ENCODE measurements at places on chromosomes 7 and 10. TPM values are rescaled to one million over a fixed set of nuclear protein-coding genes. Genes with fewer than 3 reads are reported as not detected.

ARHGAP21 gene
- total RNA-seq, result 93.8 TPM

GRCh38 chr7:94630855-94631254, 25.1 kb downstream of the SGCE start:
- DNase-seq, result no peak

DNA sequence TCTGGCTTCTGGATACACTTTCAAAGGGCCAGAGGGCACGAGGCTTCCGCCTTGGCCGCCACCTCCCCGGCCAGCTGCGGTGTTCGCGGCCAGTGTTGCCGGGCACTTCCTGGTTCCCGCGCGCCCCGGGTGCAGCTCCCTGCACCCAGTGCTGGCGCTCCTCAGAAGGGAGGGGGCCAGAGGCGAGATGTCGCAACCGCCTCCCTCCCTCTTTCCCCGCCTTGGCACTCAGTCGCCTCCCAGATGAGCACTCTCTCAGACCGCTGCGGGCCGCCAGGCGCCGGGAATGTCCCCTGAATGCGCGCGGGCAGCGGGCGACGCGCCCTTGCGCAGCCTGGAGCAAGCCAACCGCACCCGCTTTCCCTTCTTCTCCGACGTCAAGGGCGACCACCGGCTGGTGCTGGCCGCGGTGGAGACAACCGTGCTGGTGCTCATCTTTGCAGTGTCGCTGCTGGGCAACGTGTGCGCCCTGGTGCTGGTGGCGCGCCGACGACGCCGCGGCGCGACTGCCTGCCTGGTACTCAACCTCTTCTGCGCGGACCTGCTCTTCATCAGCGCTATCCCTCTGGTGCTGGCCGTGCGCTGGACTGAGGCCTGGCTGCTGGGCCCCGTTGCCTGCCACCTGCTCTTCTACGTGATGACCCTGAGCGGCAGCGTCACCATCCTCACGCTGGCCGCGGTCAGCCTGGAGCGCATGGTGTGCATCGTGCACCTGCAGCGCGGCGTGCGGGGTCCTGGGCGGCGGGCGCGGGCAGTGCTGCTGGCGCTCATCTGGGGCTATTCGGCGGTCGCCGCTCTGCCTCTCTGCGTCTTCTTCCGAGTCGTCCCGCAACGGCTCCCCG, at the start of gene FFAR4:
Gene FFAR4, plus strand, starts transcription at position 231 of the 842 bp plus-strand sequence. Its CDS starts 56 bp downstream, at position 287.
- DNase-seq, result peak; percentile 76

GRCh38 chr10:60208676-60209269, 180.9 kb downstream of the ANK3 start:
- DNase-seq, result no peak

DNA sequence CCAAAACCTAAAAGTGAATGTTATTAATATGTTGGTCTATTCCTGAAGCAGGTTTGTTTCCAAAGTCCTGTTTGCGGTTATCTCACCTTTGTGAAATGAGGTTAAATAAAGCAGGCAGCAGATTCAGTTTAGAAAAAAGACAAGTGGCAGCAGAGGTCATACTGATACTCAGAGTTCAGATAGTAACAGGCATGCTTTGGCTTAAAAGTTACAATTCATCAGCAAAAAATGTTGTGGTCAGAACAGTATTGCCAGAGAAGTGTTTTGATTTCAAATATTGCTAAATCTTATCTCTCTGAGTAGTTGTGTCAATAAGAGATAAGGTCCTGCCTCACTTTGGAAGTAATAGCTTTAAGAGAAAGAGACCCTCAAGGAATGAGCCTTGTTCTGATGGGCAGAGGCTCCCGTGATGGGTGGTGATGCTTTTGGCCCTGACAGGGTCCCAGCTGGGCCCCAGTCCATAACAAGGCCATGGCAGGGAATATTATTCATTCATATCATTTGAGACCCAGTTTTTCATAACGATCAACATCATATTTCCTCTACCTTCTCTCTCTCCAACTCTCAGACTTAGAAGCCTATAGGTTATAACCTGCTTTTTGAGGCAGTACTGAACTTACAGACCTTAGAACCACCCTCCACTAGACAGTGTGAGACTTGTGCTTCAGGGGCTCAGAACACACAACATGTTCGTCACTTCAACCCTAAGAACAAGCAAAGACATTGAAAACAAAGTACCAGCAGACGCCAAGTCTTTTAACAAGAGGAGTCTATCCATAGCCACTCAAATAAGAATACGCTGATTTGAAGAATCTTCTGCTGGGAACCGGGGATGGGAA, 58.5 kb upstream of the AHR start:
- DNase-seq, result no peak

- DNase-seq, result peak; percentile 83
These were observed 3.1 kb downstream of the FLNC start for GRCh38 chr7:128833148-128833945.

GRCh38 chr10:672203-672602, 17.3 kb downstream of the DIP2C start:
- no peak for DNase-seq

DNA sequence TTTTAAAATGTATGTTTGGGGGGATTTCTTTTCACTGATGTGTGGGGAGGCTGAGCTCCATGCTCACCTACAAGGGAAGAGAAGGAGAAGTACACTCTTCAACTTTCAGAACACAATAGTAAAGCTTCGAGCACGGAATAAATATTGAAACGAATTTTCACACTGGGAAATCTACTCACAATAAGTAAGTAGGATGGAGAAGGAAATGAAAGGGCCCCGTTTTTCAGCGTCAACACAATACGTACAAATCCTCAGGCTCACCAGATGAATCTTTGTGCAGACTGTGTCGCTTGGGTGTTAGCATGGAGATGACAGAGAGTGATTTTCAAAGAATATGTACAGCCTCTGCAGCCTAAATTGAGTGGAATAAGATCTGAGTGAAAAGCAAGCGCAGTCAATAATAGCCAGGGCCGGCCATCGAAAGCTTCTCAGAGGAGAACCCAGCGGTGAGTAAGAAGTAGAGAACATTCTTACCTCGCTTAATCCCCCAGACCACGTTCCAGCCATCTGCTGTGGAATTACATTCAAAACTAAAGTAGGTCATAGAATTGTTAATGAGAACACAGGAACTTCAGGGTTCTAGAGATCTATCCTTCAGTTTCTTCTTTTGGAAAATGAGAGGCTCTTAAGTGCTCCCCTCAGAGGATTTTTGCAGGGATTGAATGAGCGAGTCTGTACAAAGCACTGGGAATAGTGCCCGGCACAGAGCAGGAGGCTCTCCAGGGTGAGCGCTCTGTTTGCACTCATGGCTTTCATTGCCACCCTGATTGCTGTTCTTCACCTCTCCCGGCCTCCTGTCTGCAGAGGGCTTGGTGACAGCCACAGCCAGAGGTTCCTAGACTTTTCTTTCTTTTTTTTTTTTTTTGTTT, 292.8 kb downstream of the SFMBT2 start:
- DNase-seq, result no peak

DNA sequence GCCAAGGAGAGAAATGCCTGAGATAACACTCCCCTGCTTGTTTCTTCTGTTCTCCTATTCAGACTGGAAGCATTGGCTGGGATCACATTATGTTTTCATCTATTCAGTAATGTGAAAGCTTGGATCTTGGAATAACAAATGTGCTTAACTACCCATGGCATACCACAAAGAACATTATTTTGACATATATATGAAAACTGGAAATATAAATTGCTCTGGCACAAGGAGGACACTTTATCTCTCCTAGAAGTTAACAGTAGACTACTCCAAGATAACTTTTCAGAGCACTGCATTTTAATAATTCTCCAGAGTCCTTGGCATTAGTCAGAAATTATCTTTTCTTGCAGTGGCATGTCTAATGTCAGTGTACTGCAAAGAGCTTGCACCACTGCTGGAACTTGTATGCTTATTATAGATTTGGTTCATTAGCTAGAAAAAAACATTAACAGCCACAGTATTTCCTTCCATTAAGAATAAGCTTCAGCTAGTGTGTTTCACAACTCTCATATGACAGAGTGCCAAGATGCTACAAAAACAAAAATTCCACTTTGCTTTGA, 169.3 kb upstream of the LRRN3 start:
- DNase-seq, result no peak

All from aorta (tissue), 5 donors.